RCC 7860 (cell line): ENCODE measurements at places on chromosomes 2 and 18.

DNA sequence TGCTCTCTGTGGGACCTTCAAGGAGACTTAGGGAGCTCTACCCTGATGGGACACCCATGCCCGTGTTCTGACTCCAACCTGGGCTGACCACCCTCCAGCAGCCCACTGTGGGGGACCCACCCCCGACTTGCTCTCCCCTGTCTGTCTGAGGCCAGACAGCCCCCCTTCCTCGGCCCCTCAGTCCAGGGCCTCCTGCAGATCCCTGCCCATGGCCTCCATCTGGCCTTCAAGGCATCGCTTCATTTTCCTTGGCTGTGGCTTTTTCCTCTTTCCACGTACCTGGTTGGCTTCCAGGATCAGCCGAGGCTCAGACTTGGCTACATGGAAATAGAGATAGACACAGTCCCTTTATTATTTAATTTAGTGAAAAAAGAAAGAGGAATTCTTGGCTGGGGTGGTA lies 290.0 kb downstream of the CYP26B1 start:
- DNase-seq: no peak

DNA sequence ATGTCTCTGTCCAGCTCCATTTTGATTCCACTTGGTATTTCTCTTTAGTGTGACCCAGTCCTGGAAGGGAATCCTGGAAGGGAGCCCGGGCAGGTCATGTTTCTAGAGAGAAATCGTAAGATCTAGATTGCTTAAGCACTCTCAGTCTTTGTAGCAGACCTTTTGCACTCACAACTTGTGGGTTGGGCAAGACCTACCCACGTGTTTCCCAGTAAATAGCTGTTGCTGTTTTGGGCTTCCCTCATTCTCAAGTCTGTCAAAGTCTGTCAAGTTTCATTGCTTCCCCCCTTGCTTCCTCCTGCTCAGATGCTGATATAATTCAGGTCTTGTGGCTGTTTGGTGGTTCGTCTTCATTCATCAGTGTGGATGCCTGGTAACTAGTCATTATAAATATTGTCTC lies 17.4 kb upstream of the NEMP2 start:
- DNase-seq: no peak

DNA sequence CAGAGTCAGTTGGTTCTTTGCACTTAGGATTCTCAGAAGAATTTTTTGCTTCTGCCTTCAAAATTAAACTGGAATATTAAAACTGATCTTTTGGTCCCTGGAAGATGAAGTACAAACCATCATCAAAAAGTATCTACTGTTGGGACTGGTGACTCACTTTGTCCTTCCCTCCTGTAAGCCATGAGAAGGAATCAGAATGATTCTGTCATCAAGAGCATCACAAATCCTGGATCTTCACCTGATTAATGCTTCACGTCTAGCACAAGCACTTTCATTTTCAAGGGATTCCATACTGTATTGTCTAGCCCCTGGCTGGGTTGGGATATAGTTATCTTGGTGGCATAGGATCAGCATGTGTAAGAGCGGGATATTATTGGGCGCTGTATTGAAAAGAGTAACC lies 69.3 kb upstream of the CYP1B1 start:
- DNase-seq: peak; percentile 39

DNA sequence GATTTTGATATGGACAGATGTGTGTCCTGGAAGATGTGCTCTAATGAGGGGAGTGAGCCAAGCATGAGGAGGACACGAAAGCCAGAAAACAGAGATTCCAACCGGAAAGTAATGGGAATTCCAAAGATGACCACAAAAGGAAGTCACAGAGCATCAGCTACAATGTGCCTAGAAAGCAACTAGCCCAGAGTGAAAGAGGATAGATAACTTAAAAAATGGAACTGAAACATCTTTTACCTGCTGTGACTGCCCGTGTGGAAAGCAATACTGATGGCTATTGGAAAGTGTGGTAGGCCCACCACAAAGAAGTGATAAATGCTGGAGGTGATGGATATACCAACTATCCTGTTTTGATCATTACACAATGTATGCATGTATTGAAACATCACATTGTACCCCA lies 21.6 kb downstream of the DNMT3A start:
- DNase-seq: no peak

GRCh38 chr2:3432067-3432466 lies 52.6 kb downstream of the TRAPPC12 start:
- no peak for DNase-seq

- no peak for DNase-seq
Measured at GRCh38 chr2:152730591-152731333, 12.3 kb downstream of the ARL6IP6 start.

DNA sequence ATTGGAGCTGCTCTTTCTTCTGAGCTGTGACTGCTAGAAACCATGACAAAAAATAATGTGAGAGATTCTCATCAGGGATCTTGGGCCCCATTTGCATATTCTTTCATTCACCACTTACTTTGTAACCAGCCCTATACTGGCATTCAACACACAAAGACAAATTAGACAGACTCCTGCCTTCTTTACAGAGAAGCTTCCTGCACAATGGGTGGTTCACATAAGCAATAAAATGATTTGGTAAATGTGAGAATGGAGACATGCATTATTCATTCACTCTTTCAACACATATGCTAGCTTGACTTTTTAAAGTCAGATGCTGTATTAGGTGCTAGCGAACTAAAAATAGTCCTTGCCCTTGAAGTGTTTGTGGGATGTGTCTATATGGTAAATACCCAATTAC lies 174.4 kb downstream of the NCKAP5 start:
- DNase-seq: no peak

GRCh38 chr2:233994151-233994550 lies 56.4 kb upstream of the SPP2 start:
- DNase-seq: no peak

DNA sequence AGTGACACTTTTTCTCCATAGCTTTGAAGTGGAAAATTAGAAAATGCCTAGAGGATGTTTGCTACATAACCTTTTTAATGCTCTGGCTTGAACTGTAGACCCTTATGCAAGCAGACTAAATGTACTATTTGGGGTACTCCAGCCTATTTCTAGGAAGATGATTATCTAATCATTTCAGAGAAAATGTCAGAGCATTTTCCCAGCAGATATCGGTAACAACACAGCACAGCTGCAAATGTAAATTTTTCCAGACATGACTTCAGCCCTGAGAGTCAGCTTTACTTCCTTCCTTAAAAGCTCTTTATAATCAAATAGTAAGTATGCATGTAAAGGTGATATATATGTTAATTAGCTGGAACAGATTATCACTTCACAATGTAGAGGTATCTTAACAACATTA lies 1647.1 kb downstream of the SUCLG1 start:
- DNase-seq: no peak

DNA sequence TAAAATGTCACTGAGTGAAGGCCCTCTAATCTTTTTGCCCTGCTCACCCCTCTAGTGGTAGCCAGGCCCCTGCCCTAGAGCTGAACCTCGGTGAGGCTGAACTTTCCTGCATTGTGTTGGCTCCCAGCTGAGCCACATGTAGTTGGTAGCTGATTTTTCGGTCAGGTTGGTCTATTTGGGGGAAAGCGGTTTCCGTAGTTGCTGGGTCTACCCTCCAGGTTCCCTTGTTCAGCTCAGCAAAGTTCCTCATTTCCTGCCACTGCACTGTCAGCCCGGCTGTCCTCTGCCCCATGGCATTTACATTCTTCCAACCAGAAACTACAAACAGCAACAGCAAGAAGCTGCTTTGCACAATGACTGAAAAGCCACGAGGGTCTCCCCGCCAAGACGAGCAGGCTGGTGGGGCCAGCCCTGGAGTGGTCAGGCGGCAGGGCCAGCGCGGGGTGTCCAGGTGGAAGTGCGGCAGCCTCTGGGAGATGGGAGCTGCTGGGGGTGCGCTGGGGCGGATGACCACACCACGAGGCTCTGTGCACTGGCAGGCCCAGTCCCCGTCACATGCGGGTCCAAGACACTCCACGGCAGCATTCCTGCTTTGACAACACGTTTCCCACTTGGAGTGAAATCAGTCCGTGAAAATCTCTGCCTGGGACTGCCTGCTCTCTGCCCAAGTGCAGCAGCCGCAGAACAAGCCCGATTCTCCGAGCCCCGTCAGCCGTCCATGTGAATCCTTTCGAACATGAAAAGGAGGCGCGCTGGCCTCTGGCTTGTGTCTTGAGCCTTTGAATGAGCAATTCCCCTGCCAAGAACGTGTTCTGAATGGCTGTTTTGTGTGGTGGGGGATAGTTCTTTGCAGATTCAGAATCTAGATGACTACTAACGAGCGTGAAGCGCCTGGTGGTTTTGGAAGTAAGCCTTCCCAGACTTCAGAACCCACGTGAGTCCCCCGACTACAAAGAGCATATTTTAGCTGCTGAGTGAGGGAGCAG lies 159.4 kb downstream of the ASB1 start:
- no peak for DNase-seq

DNA sequence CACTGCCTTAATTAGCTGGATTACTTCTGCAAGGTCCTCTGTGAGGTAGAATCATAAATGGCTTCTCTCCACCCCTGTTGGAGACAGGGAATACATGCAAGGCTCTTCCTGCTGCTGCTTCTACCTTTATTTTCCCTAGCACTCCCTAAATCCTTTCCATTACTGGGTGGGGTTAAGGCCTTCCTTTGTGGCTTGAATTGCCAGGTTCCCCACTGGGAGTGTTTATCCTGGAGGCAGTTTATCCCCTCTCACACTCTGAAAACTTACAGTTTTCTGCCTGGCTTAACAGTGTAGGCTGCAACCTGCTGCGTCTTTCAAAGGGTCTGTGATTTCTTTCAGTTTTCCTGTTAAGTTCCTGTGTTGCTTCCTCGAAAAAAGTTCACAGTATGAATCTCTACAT lies 1062.3 kb upstream of the CRIM1 start:
- no peak for DNase-seq

GRCh38 chr2:150513647-150514046 lies 26.2 kb upstream of the RND3 start:
- no peak for DNase-seq

DNA sequence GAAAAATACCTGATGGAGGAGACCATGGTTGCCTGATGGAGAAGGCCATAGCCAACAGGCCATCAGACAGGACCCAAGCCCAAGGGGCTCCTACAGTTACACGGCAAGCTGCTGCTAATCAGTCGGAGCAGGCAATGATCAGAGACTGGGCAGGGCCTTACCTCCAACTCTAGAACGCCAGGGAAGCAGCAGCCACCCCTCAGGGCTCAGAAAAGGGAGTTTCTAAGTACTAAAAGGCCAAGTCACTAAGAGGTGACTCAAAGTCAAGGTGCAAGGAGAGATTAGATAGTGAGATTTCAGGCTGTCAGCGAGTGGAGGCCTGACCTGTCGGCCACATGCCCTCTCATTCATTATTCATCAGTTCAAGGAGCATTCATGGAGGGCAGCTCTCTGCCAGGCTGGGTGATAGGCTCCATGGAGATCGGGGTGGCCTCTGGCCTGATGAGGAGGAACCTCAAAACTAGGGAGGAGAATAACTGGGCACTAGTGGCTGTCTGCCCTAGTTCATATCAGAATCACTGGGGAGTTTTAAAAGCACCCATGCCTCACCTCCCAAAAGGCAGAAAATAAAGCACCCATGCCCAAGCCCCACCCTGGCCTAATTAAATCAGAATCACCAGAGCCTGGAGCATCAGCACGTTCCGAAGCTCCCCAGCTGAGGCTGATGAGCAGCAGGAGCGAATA lies 3.6 kb downstream of the VIL1 start:
- no peak for DNase-seq

GRCh38 chr18:79572093-79572780 lies 107.4 kb upstream of the CTDP1 start:
- no peak for DNase-seq

- DNase-seq: peak; percentile 88
Measured at GRCh38 chr2:233209533-233210171, 41.8 kb upstream of the ATG16L1 start.

- peak; percentile 87 for DNase-seq
Measured at GRCh38 chr2:133718688-133719201, 150.5 kb upstream of the NCKAP5 start.
